ENCODE measurements at places on chromosomes 7 and 10.

GRCh38 chr10:62724465-62724864, 80.1 kb upstream of the ADO start:
- no peak for ATAC-seq

DNA sequence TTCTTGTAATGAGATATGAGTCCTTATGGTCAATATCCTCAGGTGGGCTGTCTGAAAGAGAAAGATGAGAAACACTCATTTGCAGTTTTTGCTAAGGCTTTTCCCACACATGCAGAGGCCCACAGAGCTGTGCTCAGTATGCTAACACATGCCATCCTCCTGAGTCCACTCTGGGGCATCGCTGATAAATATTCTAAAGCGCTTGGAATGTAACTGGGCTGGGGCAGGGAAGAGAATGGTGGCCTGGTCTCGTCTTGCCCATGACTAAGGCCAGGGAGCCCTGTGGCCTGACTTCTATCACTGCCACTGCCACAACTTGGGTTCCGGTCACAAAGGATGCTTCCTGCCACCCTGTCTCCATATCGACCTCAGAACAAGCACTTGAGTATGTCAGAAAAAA, 199.7 kb upstream of the FRMD4A start:
- ATAC-seq: no peak

DNA sequence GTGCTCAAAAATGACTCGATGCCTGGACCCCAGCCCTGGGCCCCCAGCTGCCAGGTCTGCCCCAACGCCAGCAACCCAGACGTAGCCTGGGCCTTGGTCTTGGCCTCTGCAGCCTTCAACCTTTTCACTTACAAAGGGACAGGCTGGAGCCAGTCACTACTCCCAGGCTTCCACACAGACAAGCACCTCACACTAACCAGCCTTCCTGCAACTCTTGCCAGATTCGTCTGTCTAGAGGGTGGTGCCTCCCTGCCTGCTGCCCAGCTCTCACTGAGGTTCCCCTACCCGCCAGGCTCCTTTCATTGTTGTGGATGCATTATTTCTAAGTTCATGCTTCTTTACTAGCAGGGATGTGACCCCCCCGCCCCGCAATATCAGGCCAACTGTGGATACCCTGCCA, 56.3 kb downstream of the NUDCD3 start:
- no peak for ATAC-seq

- ATAC-seq: no peak
Measured at GRCh38 chr7:1078519-1078918, 9.4 kb upstream of the GPER1 start.

DNA sequence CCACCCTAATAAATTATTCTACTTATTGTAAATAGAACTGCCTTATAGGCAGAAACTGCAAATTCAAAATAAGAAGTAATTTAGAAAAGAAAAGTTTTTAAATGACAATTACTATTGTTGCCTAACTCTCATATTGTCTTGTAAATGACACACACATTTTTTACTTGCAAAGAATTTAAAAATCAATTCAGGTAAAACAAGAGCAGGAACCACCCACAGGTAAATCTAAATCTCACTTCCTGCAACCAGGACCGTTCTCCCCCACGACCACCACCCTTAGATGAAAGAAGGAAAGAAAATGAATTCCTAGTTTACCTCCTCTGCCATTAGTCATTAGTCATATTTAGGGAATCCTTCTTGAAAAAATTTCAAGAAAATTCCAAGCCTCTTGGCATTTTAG, 4.8 kb upstream of the AASS start:
- ATAC-seq: no peak

GRCh38 chr7:82249979-82250378, 193.6 kb downstream of the CACNA2D1 start:
- no peak for ATAC-seq
